ENCODE measurements at places on chromosomes 4 and X.

DNA sequence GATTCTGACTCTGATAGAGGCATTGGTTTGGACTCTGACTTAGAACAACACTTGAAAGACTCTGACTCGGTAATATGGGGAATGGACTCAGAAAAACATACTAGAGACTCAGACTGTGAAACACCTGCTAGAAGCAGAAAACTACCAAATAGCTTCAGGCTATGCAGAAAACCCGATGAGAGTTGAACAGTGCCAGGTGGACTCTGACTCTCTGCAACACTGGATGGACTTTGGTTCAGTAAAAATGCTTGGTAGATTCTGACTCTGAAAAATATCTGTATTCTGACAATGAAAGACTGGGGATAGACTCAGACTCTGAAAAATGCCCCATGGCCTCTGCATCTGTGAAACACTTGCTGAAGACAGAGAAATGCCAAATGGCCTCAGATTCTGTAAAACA, 215.1 kb upstream of the HDX start:
- DNase-seq: no peak

- DNase-seq: no peak
Measured at GRCh38 chr4:142475663-142476062, 370.4 kb downstream of the INPP4B start.

GRCh38 chr4:40363945-40364344, 28.8 kb downstream of the CHRNA9 start:
- no peak for DNase-seq

GRCh38 chr4:40564004-40564403, 65.7 kb downstream of the RBM47 start:
- DNase-seq: no peak

DNA sequence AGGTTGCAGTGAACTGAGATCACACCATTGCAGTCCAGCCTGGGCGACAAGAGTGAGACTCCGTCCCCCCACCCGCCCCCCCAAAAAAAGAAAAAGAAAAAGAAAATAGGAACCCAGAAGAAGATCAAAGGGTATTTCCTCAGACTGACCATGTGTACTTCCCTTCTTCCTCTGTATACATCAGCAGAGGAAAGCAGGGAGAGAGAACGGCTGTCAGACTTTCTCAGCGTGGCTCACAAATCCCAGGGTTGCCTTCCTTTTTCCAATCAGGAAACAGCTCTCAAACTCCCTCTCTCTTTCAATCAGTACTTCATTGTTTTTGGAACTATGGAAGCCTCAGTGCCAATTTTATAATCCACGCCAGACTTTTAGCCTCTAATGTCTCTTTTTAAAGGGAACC, 59.1 kb downstream of the CHRNA9 start:
- DNase-seq: no peak

GRCh38 chr4:103318327-103318726, 120.2 kb upstream of the CENPE start:
- DNase-seq: no peak

DNA sequence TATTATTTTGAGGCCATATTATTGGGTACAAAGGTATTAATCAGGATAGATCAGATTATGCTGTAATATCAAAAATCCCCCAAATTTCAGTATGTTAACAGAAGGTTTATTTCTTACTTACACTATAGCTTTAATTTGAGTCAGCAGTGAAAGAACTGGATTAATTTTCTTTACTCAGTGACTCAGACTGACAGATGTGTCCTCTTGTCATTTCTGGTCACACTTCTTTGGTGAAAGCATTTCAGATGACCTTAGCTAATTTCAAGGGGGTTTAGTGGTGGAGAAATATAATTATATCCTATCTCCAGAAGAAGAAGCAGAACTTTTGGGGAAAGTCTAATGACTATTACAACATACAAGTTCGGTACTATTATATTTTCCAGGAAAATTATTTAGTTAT, 12.4 kb downstream of the DDIT4L start:
- DNase-seq: no peak

GRCh38 chrX:28312965-28313364, 274.3 kb upstream of the IL1RAPL1 start:
- DNase-seq: no peak

GRCh38 chrX:97743014-97743413, 859.3 kb downstream of the RPA4 start:
- DNase-seq: no peak
